ENCODE measurements at places on chromosomes 7 and 10.

- no peak for DNase-seq
Measured at GRCh38 chr10:64798297-64798696, 1277.1 kb downstream of the REEP3 start.

GRCh38 chr7:70585071-70585470 lies 546.9 kb upstream of the GALNT17 start:
- no peak for DNase-seq

GRCh38 chr7:28224675-28225074 lies 44.1 kb upstream of the JAZF1 start:
- DNase-seq, result no peak

DNA sequence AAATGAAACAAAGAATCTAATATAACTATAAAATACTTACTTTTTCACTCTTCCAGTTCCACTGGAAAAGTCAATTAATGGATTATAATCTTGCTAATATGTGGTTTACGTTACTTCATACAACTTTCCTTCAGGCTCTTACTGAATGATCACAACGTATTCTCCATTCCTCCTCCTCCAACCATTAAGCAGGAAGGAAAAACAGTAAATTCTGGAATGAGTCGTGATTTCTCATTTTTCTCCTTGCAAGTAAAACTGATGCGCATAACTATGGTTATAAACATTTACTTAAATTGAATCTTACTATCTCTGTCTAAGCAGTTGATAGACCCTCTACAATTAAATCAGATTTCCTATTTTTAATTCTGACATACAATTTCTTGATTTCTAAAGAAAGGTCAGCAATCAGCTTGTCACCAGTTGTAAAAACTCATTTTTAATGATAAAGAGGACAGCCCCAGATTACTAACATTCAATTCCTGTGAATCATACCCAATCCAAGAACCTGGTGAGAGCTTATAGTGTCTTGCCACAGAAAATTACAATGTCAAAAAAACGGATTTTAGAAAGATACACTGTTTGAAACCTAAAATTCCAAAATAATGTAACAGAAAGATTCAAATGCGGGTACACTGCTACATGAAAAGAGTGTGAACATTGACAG lies 64.3 kb downstream of the EZH2 start:
- no peak for DNase-seq

DNA sequence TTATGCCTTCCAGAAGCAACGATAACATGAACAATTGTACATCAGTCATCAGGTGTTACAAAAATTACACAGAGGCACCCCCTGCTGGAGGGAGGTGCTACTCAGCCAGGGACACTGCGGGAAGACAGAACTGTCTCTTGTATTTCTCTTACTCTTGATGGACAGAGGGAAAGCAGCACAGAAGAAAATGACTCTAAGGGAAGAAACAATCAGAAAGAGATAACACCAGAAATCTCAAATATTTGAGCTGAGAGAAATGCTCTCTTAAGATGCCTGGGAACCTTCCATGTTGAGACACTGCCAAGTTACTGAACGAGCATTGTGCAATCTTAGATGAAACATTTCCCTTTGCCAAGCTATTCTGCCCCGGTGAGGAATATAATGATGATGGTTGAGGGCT lies 227.6 kb upstream of the NPSR1 start:
- DNase-seq, result no peak
